Activated T-helper 1 cell treated with Interleukin-2 at 50 U/mL for 16 hours (primary cell): ENCODE measurements at places on chromosomes 6 and 20.

GRCh38 chr6:37265860-37266259 is 7.9 kb upstream of the TMEM217 start:
- no peak for DNase-seq

GRCh38 chr6:145275019-145275418 is 460.3 kb downstream of the EPM2A start:
- DNase-seq, result no peak

GRCh38 chr6:107185391-107185970 is 70.2 kb upstream of the BEND3 start:
- no peak for DNase-seq

- no peak for DNase-seq
Measured at GRCh38 chr6:128713461-128713860, 169.5 kb upstream of the LAMA2 start.

- no peak for DNase-seq
Measured at GRCh38 chr6:130848945-130849344, 21.7 kb downstream of the SMLR1 start.

DNA sequence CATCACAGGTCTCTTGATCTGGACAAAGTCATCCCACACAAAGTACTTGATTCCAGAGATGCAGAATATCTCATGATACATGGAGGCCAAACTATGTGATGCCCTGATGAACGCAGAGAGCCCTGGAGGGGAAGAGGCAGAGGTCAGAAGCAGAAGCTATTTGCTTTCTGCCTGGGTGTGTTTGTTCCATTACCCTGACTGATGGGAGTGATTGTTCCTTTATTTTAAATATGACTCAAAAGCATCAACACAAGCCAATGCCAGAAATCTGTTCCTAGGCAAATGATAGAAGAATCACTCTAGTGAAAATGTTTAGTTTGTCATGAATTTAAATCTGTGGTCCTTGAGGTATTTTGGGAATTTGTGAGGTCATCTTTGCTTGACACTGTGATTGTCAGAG is 54.7 kb upstream of the GGTLC1 start:
- DNase-seq, result no peak
